Dorsolateral prefrontal cortex (tissue), 122 donors: ENCODE measurements at places on chromosomes 7 and 10.

GRCh38 chr7:149460493-149461277, at the start of gene ZNF777:
Gene ZNF777 (minus strand): TSS chr7:149461062. CDS start chr7:149456022, 5,040 bp downstream.
- DNase-seq, result peak; percentile 84

DNA sequence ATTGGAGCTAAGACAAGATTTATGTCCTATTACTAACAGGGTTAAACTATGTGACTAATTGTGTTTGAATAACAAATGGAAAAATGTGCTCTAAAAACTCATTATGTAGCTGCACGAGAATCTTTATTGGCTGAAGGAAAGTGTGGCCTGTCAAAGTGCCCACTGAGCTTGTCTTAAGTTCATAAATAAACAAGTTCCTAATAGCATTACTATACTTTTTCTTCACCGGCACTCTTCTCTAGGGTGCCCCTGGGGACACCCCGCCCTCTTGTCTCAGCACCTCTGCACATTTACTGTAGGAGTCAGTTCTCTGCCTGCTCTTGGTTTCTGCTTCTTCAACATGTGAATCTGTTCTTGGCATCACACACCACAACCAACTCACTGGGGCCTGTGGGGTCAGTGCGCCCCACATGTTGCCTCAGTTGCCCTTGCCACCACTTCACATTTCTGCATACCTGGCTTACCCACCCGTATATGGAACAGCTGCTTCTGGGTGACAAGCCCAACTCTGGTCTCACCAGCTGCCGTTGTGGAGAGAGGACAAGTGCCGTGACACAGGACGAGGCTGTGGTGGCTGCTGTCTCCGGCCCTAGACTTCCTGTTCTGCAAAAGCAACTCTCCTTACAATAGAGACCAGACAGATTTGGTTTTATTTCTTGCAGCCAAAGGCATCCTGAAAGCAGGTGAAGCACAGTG, 96.3 kb upstream of the DDC start:
- no peak for DNase-seq

GRCh38 chr7:139496528-139496927, 13.1 kb upstream of the KLRG2 start:
- DNase-seq, result no peak

DNA sequence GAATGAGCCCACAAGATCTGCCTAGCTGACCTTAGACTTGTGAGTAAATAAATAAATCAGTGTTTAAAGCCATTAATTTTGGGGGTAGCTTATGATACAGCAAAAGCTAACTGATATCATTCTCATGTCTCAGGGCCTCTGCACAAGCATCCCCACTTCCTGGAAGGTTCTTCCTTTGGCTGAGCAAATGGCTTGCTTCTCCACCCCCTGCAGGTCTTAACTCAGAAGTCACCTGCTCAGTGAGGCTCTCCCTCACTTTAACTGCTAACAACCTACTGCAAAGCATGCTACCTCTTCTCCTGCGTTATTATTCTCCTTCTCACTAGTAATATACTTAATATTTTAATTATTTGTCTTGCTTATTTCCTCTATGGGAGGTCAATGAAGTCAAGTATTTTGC, 167.3 kb downstream of the TPK1 start:
- DNase-seq, result no peak

DNA sequence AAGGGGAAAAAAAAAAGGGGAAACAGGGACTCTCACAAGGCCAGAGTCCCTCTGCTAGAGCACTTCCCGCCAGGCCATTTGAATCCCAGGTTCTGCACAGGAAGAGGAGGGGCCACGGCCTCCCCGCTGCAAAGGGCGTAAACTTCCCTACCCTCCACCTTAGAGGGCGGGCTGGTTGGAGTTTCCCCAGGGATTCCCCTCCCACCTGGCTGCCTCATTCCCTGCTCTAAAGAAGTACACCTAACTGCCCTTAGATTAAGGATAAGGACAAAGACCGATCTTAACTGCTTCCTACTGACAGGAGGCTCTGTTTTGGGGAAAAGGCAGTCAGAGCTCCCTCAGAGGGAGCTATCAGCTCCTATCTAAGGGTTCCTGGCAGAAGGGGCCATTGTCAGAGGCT, 102.0 kb upstream of the ARMC3 start:
- no peak for DNase-seq

- DNase-seq, result no peak
These were observed 328.4 kb upstream of the NFE2L3 start for GRCh38 chr7:25823571-25823970.

DNA sequence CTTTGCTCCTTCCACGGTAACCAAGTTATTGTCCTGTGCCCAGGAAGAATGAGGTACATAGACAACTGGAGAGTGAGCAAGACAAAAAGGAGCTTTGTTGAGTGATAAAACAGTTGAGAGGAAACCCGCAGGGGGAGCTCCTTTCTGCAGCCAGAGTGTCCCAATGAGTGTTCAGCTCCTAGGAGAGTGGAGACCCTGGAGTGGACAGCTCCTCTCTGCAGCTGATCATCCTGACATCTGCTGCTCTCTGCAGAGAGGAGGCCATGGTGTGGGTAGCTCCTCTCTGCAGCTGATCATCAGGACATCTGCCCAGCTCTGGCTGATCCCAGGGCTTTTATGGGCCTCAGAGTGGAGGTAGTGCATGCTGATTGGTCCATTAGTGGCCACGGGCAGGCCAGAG, 53.4 kb upstream of the PCDH15 start:
- no peak for DNase-seq

DNA sequence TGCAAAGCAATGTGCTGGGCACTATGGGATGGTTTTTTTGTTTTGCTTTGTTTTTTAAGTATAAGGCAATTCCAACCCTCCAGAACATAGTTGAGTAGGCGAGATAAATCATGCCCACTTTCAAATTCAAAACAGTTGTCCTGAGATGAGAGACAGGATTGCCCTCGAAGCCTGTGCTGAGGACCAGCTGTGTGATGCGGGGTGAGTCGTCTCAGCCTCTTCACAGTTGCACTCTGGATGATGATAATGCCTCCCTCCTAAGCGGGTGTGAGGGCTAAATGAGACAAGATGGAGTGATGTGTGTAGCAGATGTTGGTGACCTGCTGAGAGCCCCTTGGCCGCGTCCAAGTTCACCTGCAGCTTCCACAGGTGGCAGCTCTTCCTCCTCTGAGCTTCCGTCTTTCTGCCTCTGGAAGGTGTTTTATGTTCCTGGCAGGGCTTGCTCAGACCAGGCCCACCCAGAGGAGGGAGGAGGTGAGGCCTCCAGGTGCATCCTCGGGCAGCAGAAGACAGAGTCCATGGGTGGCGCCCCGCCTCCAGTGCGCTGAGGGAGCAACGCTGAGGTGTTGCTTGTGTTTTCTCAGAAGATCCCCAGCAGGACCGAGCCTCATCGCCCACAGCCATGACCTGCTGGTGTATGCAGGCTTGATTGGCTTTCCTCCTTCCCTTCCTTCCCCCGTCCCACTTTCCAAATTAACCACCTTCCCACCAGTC, 30.6 kb downstream of the ECHDC3 start:
- no peak for DNase-seq

DNA sequence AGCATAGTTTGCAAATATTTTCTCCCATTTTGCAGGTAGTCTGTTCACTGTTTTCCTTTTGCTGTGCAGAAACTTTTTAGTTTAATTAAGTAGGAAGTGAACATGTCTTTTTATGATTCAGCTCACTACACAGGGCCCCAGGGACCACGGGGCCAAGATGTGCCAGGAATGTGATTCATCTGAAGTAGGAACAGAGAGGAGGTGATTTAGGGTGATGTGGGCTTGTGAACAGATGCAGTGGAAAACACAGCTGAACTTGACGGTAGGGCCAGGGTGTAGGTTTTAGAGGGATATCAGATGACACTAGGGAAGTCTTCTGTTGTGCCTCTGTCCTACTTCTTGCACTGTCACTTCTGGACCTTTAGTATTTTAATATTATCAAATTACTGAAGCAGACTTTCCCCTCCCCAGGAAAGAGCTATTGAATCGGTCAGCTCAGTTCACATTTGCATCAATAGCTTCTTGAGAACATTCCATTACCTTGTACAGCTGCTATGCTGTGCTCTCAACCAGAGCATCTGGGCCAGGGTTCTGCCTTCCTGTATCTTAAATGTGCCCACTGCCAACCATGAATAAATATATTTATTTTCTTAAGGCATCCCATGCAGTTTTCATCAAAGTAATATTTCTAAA, 96.9 kb downstream of the OSBPL3 start:
- no peak for DNase-seq

DNA sequence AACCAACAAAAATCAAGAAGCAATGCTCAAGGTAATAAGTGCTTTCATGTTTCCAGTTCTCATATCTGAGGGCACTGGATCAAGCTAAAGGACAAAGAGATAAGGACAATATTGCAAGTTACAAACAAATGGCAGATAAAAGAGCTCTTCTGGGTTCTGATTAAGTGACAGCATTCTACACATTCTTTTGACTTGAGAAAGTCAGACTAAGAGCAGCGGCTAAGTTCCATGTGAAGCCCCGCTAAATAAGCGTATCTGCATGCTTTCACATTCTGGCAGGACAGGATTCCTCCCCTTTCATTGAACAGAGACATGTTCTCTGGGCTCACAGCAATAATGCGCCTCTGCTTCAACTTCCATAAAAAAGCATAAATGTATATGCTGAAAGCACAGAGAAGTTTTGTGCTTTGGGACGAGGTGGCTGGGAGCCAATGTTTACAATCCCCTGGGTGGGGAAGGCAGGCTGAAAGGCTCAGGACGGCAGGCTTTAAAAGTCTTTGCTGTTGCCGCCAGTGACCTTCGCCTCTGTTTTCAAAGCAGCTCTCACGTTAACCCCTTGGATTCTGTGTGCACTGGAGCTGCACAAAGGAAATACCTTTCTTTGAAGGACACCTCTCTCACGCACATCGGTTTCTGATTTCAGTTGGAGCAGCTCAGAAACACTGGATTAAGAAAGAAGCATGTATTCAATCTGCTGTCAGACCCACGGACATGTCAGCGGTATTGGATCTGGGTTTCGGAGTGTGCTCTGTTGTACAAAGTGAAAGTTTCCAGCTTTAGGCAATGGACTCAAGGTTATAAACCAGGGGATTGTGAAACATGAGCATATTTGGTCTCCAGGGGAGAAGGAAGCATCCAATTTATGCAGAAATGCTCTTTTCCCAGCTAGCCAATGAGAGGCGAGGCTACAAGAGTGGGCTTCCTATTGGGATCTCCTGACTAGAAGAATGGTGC, 105.4 kb upstream of the FAM133B start:
- no peak for DNase-seq

DNA sequence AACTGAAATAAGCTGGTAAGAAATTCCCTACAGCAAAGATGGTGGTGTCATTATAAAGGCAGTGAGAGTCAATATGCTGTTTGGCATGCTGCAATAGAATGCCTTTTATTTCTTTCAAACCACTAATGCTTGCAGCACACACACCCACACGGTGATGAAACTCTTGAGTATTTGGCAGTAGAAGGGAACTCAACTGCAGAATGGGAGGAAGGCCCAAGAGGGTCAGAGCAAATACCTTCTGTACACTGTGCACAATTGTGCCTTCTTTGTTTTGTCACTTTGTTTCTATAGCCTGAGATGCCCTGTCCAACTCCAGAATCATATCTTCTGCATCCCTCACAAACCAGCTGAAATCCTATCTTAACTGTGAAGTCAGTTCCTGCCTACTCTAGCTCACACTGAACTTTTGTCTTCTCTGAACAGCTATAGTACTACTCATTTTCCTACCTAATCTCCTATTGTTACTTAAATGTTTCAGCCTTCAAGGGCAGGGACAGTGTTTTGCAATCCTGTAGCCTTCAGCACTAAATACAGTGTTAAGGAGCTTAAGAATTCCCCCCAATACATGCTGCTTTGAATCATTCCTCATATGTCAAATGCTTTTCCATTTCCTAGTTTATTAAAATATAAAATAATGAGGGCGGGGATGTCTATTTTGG, 22.2 kb downstream of the MMS19 start:
- DNase-seq, result no peak

DNA sequence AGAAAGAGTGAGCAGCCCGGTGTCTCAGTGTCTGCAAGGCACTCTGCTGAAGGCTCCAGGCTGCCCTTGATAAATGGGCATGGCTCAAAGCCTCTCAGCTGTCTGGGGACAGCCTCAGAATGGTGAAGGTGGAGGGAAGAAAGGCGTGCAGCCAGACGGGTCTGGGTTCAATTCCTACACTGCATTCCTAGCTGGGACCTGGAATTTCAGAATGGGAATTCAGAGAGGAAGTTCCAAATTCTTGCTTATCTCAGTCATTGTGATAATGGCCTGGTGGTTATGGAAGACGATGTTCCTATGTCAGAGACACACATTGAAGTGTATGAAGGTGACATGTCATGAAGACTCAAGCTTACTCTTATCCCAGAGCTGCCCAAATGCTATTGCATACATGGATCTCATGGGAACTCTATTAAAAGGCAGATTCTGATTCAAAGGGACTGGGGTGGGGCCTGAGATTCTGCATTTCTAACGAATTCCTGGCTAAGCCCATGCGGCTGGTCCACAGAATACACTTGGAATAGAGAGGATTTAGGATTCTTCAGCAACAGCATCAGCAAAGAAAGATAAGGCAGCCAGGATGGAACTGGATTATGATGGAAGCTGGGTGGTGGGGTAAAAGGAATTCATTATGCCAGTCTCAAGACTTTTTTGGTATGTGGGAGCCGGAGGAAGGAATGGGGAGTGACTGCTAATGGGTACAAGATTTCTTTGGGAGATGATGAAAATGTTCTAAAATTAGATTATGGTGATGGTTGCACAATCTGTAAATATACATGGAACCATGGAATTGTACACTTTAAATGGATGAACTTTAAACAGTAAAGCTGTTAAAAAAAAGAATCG, 82.6 kb upstream of the ZMIZ1 start:
- DNase-seq, result no peak

DNA sequence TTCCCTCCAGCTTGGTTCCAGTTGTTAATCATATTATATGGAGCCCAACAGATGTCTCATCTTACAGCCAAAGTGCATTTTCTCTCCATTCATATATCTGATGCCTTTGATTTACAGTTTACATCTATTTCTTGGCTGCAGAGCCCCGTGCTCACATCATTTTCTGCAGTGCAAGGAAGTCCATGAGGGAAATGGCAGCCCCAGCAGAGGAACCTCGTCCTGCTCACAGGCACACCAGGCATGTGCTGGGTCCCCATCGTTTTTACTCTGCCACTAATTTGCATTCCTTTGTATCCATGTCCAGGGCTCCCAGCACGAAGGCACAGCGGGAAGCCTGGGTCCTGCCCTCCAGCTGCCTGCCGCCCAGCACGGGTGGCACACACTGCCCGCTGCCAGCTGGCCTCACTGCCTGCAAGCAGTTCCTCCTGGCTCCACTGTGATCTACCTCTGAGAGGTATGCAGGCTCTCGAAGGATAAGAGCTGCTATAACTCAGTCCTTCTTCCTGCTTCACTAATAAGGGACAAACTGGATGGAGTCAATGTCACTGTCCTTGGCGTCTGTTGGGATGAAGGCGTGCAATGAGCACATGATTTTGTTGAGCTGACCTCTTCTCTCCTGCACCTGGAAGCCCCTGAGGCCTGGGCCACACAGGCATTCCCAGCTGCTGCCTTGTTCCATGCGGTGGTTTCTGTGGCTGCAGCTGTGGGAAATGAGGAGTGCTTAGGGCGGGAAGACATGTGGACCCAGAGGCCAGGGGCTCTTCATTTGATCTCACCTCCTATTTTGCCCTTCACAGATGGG, 583.6 kb upstream of the MGMT start:
- DNase-seq, result no peak

- no peak for DNase-seq
These were observed 133.1 kb downstream of the BBS9 start for GRCh38 chr7:33262476-33262875.

- DNase-seq, result no peak
These were observed 1.6 kb upstream of the SEPHS1 start for GRCh38 chr10:13349463-13350274.

- no peak for DNase-seq
These were observed 96.9 kb downstream of the HIPK2 start for GRCh38 chr7:139680676-139681462.
